NAMALWA (cell line): ENCODE measurements at places on chromosomes 11 and 22.

- DNase-seq, result no peak
Observed at GRCh38 chr11:44946263-44946662, 4.4 kb downstream of the TP53I11 start.

GRCh38 chr11:124520550-124520854, 23.0 kb downstream of the OR8B12 start:
- no peak for DNase-seq

GRCh38 chr22:50526108-50526833, 873 bp upstream of the SCO2 start:
- DNase-seq, result peak; percentile 82

DNA sequence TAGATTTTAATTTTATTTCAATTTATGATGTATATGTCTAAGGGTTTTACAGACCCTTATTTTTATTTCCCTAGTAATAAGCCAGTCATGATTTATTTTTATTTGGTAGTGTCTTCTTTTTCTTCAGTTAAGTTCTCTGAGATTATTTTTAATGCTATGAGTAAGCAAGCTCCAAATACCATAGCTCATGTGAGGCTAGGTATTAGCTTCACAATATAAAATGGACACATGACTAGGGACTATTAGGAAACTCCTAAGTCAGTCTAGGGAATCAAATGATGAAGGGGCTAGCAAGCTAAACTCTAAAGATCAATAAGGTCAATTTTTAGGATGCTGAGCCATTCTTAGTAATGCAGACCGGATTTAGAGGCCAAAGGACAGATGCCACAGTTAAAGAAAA, 45.9 kb downstream of the CKAP5 start:
- DNase-seq, result no peak

GRCh38 chr11:123316003-123316402, 114.1 kb upstream of the GRAMD1B start:
- no peak for DNase-seq

DNA sequence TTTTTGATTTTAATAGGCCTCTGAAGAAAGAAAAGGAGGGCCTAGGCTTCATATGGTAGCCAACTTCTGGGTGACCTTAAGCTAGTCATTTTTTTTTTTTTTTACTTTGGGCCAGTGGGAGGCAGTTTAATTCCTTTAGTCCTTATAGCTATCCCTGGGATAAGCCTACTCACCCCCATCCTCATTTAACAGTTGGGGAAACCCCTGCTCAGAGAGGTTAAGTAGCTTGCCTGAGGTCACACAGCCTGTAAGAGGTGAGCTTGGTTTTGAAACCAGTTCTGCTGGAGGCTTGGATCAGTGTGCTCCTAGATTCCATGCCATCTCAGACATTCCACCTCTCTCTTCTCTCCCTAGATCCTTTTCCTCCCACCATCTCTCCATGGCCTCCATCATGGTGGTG, 86.4 kb downstream of the MYO18B start:
- no peak for DNase-seq

DNA sequence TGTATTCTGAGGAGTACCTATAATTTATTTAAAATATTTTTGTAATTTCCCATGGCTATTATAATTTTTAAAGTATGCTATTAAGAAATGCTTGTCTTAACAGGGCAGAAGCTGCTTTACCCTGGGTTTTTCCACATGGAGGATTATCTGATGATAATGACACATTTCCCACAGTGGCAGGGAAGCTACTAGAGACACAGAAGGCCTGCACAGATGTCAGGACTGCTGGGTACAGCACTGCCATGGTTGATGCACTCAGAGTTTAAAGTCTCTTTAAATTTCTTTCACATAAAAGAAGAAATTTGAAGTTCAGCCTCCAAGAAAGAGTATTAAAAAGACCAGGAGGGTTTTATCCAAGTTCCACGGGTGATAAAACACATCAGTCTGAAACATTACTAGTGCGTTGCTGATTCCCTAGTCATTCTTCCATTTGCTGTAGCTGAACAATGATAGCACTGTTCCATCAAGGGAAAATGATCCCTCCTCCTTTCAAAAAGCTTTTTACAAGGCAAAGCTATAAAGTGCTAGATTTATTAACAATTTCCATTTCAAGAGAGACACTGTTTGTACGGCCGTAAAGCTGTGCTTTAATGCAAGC, 363.0 kb downstream of the CNTN5 start:
- no peak for DNase-seq

- no peak for DNase-seq
Observed at GRCh38 chr11:529728-530411, 5.5 kb downstream of the HRAS start.

- DNase-seq, result no peak
Observed at GRCh38 chr11:115518983-115519628, 14.9 kb upstream of the CADM1 start.

- peak; percentile 72 for DNase-seq
Observed at GRCh38 chr11:128553662-128554362, 33.5 kb downstream of the ETS1 start.

GRCh38 chr11:99079576-99079975, 58.8 kb downstream of the CNTN5 start:
- no peak for DNase-seq

DNA sequence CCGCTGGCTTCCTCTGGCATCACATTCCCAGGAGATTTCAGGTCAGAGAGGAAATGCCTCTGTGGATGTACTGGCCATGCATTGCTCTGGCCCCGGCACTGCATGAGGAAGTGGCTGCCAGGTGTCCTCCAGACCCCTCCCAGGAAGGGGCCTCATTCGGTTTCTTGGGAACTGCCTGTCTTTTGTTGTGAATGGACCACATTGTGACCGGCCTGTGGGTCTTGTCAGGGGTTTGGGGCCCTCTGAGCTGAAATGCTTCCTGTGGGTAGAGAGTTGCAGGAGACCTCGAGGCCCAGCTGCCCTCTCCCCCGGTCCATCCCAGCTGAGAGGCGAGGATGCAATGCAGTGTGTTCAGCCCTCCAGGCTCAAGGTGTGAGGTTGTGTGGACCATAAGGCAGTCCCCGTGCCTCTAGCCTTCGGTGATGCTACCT, 18.8 kb upstream of the ST3GAL4 start:
- no peak for DNase-seq

GRCh38 chr11:123169821-123170220, 25.2 kb downstream of the CLMP start:
- DNase-seq, result no peak

- no peak for DNase-seq
Observed at GRCh38 chr22:34702279-34702678, 363.7 kb upstream of the ISX start.

DNA sequence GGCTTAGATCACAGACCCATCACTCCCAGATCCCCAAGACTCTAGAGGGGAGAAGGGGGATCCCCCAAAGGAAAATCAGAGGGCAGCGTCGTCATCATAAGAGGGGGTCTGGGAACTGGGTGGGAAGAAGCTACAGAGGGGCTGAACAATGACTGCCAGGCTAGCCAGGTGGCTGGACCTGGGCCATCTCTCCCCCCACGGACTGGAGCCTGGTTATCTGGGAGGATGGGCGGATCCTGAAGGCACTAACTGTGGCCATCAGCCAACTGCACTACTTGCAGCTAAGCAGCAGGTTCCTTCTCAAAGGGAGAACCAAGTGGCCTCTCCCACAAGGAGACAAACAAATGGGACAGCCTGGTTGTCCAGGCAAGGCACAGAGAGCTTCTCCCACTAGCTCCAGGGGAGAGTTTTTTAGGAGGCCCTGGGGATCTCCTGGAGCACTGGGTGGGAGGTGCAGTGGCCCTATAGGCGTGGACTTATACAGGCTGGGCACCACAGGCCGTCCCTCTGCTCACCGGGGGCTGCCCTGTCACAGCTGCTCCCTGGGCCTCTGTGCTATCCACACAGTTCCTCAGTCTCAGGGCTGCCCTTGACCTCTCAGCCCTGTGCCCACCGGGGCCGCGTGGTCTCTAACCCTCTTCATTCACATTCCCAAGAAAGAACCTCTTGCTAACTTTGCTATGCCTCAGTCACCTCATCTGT, 15.4 kb downstream of the P2RY6 start:
- no peak for DNase-seq

DNA sequence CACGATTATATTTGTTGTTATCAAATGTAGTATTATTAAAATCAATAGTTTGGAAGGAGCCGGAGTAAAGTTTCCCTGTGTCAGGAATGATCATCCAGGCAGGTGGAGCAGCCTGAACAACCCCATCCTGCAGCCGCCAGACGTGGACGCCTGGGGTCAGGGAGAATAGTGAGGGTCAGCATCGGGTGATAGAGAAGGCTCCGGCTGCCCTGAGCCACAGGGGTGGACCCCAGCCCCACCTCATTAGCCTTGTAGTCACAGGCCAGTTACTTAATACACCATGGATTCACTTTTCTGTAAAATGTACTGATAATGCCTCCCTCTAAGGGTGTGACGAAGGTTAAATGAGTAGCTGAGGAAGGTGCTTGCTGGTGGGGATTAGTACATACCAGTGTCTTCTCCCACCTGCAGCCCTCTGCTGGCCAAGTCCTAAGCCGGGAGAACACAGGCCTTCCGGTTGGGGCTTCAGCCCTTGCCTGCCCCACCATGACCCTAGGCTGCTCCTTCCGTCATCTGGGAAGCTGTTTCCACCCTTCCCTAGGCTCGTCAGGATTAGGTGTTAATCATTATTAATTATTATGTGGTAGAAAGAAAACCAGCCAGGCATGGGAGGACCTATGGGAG, 14.9 kb downstream of the TMEM121B start:
- no peak for DNase-seq

DNA sequence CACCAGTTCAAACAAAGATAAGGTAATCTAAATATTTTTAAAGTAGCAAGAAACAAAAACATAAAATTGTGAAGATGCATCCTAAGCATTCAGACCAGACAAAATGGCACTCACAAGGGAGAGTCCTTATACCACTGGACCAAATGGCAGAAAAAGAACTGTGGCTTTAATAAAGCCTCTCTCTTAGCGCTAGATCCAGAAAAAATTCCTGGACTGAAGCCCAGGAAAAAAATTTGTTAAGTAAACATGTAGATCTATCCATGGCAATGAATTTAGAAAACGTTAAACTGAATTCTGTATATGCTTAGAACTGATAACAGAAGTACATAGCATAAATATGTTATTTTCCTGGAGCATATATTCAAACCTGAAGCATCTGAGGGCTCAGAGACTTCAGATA, 11.8 kb upstream of the CD59 start:
- DNase-seq, result no peak

DNA sequence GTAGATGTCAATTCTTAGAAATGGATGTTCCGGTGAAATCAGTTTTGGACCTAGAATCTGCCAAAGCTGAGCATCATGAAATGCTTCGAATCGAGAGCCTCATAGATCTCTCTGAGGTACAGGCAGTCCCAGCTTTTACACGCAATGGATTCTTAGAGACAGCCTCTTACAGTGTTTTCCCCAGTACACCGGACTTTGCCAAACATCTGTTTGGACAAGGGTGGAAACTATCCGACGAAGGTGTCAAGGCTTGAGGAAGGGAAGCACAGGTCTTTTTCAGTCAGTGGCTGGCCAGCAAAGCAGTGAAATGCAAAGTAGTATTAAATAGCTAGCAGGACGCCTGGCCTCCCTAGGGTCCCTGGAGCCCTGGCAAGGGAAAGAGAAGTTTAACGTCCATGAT, 4.9 kb downstream of the GRK3 start:
- DNase-seq, result no peak

- no peak for DNase-seq
Observed at GRCh38 chr11:126405906-126406305, 50.4 kb downstream of the ST3GAL4 start.

DNA sequence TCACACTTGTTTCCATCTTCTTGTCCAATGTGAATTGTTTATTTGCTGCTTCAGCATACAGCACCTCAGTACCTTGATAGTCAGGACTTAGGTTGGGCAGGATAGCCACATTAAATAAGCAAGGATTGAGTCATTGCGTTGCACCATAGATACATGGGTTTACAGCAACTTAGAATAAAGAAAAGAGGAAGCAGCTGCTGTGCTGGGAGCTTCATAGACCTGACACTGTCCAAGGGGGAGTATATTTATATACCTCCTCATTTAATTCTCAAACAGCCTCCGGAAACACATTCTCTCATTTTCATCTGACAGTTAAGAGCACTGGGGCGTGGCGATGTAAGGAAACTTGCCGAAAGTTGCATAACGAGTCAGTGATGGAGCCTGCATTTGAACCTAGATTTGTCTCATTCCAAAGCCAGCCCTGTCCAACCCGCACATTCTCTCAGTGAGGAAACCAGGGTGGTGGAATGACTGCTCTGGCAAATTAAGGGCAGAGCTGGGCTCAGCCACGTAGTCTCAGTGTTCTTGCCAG, 42.2 kb downstream of the UBASH3B start:
- peak; percentile 94 for DNase-seq

DNA sequence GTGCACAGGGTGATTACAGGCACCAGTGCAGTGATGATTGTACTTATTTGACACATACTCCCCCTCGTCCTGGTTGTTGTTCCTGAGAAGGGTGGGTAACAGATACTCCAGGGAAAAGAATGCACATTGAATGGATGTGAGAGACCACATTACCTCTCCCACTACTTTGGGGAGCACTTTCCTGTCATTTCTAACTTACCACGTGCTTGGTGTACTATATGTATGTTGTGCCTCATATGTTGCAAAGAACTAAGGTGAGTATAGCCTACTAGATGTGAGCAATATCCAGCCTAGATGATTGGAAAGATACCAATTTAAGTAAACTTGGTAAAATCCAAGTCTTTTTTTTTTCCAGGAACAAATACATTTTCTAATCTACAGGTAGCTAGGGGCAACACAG, 14.3 kb upstream of the SCARF2 start:
- no peak for DNase-seq

- no peak for DNase-seq
Observed at GRCh38 chr22:26394777-26395176, 34.3 kb upstream of the ASPHD2 start.

- DNase-seq, result no peak
Observed at GRCh38 chr11:77036398-77036797, 2.2 kb downstream of the B3GNT6 start.

DNA sequence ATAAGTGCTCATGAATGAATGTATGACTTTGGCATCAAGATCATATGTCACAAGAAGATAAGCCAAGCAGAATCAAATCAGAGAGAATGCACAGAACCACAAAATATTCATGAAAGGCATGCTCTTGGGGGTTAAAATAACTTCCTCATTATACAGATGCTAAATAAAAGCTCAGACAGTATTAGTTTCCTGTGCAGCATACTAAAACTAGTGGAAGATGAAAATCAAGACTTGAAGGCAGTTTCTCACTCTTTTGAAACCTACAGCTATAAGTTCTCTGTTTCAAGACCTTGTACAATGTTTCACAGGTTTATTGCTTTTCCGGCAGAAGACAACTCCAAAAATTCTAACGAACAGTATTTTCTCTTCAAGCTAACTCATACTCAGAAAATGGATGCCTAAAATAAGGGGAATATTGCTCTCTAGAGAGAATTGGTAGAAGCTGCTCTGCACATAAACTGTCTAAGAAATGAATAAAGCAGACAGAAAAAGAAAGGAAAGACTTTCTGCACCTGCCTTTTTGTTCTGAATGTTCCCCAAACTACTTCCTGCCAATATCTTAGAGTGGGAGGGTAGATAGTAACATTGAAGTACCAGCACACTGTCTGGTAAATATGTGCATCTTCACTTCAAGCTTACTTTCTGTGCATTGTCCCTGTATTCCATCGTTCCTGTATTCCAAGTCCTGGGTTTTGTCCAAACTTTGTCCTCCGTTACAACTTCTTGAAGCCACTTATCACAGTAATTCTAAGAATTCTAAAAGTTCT, 639.4 kb upstream of the FAT3 start:
- DNase-seq, result no peak
